IPS DF 19.7 (cell line): ENCODE measurements at places on chromosomes 4 and X.

DNA sequence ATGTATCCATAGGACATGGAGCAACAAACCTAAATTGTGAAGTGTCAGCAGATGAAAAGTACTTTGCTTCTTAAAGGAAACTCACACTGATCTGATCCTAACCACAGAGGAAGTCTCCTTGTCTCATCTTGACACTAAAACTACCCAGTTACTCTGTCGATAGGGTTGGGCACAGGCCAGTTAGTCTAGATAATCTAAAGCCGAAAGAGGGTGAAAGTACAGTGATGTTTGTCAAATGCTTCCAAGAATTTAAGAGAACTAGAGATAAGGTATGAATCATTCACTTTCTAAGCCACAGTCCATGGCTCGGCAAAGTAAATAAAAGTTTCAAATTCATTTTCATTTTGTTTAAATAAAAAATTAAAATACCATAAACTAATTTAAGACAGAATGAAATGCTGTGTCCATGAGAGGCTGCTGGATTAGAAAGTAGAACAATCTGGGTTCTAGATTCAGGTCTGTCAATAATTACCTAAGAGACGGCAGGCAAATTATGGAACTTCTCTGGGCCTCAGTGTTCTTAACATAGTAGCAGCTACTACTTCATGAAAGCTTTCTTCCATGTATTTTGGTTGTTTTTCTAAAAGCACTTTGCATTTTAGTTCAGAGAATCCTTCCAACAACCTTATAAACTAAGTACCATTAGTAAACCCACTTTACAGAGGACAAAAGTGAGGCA is 176.7 kb downstream of the LDB2 start:
- no peak for DNase-seq

- no peak for DNase-seq
Observed at GRCh38 chr4:94577136-94577535, 125.4 kb downstream of the PDLIM5 start.

- DNase-seq = no peak
Observed at GRCh38 chr4:140219567-140219966, 65.6 kb upstream of the MAML3 start.

DNA sequence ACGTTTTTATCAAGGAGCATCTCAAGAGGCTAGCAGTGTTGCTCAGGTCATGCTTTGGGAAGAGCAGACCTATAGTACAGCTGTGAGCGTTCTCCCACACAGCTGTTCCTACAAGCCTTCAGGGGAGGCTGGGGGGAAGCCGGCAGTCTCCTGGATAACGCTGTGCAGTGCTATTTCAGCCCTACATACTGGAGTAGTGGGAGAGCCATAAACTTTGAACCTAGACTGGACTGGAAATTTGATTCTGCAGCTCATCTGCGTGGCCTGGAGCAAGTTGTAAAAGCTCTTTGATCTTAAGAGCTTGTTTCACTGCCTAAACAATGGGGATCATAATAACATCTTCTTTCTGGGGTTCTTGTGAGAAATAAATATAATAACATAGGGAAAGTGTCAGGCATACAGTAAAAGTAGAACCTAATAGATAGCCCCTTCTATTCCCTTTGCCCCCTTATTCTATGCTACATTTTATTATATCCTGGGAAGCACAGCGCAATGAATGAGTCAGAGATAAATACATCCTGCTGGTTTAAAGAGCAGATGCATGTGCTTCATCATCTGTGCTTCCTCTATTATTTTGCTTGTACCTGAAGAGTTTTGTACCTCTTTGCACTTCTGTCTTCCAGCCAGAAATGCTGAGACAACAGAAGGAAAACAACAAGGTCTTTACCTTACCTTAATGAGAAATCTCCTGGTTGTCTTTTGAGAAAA is 14.7 kb upstream of the AMBN start:
- DNase-seq = no peak

DNA sequence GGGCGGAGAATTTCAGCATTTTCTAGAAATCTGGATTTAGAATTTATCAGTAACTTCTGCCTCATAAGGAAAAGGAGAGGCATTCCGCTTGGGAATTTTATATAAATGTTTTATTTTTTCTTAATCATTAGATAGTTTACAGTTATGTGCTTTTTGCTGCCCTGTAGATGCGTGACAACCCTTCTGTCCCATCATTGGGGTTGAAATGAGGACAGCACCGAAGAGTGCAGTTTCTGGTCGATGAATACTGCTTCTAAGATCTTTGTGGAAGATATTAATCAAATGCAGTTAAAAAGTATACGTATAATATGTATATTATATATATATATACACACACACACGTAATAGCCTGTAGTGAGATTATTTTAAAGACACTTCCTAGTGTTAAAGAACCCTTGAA is 1.5 kb downstream of the RBPJ start:
- DNase-seq = no peak

- peak; percentile 99 for DNase-seq
Observed at GRCh38 chr4:185839194-185839712, 27.3 kb upstream of the SORBS2 start.

GRCh38 chrX:24799078-24799477 is 105.4 kb downstream of the POLA1 start:
- DNase-seq = no peak

DNA sequence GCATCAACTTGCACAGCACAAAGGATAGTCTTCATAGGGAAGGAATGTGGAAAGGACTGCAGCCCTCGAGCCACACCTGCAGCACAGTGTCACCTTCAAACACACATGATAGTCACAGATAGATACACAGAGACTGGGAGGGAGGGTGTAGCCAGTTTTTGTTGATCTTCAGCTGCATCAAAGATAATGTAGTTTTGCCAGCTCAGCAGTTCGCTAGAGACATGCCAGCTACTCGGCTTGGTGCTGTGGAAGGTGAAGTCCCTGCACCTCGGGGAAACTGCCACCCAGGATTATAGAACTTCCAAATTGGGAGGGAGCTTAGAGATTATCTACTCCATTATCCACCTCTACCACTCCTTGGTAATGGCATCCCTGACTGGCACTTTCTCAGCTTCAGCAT is 92.9 kb upstream of the PAK3 start:
- no peak for DNase-seq

DNA sequence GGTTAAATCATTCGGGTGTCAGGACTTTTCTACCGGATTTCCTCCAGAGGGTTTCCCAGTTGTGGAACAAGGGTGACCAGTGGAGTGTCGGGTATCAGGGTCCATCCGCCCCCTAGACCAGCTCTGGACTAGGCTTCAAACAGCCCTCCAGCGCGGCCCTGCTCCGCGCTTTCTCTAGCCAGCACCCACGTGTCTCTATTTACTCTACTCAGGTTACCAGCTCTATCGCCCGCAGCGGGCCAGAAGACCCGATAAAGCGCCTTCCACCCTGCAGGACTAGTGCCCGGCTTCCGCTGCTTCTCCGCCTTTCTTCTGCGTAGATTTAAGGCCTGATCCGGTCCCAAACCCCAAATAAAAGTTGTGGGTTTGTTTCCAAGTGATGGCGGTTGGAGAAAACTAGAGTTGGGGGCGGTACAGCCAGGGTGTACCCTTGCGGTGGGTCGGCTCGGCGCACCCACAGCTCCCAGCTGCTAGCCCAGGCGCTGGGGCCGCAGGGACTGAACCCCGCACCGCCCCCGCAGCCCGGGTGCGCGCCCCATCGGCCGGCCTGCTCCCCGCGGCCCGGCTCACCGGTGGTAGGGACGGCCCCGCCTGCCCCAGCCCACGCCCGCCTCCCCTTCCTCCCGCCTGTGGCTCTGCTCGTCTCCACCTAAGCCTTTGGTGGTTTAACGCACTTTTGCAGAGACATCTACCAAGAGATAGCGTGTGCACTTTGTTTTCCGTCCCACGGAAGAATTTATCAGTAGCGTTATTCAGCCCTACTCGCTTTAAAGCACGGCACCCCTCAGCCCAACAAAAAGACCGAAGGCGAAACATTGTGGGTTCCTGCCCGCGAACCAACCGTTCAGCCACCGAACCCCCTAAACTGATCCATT is 2.1 kb downstream of the LEF1 start:
- no peak for DNase-seq

DNA sequence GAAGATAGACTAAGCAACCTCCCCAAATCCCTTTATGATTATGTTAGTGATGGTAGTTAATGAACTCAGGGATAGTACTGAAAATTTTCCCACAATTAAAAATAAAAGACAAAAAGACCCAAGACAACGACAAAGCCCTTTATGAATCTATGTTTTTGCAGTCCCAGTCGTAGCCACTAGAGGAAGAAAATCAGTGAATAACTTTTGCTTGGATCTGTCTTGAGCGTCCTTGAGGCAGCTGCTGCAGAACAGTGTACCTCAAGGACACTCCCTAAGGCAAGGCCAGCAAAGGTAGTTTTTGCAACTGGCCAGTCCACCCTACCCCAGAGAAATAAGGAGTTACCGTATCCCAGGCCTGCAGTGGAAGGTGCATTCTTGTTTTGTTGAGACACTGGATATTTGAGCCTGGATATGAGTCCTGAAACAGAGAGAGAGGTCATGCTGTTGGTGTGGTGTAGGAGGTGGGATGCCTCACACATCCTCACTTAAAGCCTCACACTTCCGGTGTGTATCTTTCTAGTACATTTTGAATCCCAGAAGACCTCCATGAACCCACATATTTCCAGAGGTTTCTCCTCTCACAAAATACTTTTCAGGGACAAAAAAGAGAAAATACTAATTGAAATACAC is 8.7 kb upstream of the TIMM8A start:
- no peak for DNase-seq

DNA sequence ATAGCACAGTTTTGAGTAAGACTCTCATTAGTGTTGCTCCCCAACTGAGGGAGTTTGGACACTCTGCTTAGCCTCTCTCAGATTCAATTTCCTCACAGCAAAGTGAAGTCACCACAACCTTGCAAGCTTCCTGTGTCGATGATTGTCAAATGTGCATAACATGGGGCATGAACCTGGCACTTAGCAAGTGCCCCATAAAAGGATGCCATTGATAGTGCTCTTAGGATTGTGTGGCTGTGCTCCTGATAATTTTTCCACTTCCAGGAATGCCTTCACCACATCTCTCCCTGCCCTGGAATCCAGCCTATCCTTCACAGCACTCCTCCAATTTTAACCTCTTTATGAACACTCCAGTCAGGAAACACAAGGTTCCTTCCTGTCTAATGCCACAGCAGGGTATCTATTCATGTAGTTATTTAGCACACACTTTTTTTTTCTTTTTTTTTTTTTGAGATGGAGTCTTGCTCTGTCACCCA is 309.4 kb downstream of the PPP3CA start:
- DNase-seq = no peak

- DNase-seq = no peak
Observed at GRCh38 chr4:152169683-152170082, 366.2 kb downstream of the FBXW7 start.

DNA sequence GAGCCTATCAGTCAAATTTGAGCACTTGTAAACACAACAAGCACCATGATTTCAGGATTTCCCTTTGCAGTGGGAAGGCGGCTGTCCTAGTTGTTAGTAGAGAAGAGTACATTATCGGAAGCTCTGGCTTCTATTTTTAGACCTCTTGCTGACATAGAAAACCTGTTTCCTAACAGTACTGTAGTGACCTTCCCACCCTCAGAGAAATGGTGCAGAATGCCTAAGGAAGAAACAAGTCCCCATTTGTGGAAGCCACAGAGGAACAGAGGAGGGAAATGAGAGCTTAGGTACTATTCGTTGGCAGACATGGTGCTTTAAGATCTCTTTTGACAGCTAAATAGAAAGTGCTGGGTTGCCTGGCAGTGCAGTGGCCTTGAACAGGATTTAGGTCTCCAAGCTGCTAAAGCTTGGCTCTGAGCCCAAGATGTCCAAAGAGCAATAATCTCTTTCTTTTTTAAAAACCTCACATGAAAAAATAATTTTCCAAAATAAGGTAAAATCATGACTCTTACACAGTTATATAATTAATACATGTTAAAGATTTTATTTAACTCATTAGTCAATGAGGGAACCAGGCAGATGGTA is 24.9 kb downstream of the GLRA2 start:
- DNase-seq = no peak

DNA sequence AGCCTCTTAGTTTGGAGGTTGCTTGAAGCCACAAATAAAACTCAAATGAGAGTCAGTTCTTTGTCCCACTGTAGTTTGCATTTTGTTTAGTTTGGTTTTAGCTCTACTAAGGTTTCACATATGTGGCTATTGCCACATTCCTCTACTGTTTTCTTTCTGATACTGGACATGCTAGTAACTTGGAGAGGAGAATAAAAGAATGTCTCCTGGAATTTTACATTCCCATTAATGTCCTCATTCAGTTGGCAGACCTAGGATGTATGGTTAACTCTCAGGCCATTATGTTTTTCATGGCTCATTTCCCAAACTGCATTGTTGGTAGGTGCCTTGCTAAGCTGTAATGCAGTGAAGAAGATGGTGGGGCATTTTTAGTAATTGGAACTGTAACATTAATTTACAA is 29.9 kb downstream of the UPRT start:
- DNase-seq = no peak

DNA sequence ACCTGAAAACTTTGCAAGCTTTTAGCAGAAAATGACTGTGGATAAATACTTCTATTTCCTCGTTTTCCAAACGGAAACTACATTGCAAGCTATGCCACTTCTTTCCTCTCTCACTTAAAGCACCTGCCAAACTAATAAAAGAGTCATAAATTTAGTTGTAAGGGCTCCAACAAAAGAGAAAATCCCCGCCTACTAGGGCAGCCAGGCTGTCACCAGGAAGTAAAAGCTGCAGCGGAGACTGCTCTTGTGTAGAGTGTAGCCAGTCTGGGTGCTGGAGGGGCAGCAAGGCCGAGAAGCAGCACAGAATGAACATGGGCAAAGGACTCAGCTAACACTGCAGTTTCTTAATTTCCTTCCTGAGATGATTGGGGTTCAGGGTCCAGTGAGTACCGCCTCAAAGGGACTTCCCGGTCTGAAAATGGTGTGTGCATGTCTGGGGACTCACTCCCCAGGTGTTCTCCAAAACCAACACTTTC is 89.3 kb upstream of the MAML3 start:
- no peak for DNase-seq

DNA sequence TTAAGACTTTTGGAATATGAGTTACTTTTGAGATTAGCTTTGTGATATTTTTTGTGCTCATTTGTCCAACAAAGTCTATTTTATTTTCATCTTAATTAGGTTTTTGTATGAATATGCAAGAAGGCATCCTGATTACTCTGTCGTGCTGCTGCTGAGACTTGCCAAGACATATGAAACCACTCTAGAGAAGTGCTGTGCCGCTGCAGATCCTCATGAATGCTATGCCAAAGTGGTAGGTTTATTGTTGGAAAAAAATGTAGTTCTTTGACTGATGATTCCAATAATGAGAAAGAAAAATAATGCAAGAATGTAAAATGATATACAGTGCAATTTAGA is 10.8 kb downstream of the ALB start:
- no peak for DNase-seq

GRCh38 chr4:124121461-124121971 is 591.0 kb downstream of the ANKRD50 start:
- no peak for DNase-seq

DNA sequence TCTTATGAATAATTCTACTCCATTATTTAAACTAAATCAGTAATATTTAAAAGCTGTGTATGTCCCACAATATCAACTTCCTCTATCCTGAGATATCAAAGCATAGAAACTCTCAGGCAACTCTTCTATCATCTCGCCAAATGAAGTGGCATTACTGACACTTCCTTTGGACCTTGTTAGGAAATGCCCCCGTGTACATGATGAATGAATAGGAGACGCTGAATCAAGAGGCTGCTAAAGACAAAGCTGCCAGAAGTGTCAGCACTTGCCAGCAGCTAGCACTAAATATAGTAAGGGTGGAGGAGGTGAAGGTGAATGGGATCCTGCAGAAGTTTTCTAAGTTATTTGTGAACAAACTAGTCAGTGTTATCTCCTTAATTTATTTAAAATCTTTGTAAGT is 99.5 kb upstream of the BLTP1 start:
- no peak for DNase-seq

- no peak for DNase-seq
Observed at GRCh38 chr4:185566425-185566824, 31.1 kb upstream of the PDLIM3 start.

GRCh38 chr4:102608190-102608589 is 107.0 kb downstream of the NFKB1 start:
- DNase-seq = no peak
